ENCODE measurements at places on chromosomes 5 and 9.

DNA sequence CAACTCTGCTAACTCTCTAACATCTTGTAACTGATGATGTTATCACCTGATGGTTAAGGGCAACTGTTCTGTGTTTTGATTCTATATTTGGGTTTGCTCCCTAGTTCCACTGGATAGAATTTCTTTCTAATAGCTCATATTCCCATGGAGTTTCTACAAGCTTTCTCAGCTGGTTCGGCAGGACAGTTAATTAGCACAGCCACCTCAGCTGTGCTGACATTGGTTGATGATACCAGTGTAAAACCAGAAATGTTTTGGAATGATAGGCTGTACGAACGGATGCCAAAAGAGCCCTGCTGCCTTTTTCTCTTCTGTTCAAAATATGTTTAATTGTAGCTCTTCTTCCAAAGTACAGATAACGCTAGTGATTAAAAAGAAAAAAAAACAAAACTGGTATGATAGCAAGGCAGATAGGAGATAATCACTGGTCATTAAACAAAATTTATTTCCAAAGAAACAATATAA, 440.5 kb upstream of the ZNF608 start:
- no peak for DNase-seq

- DNase-seq: no peak
Measured at GRCh38 chr9:38274800-38275199, 117.7 kb upstream of the ALDH1B1 start.

- DNase-seq: no peak
Measured at GRCh38 chr5:145936401-145937131, at the start of gene SH3RF2. SH3RF2 (plus strand) TSS chr5:145936578; CDS start chr5:145937929, 1,351 bp downstream.

DNA sequence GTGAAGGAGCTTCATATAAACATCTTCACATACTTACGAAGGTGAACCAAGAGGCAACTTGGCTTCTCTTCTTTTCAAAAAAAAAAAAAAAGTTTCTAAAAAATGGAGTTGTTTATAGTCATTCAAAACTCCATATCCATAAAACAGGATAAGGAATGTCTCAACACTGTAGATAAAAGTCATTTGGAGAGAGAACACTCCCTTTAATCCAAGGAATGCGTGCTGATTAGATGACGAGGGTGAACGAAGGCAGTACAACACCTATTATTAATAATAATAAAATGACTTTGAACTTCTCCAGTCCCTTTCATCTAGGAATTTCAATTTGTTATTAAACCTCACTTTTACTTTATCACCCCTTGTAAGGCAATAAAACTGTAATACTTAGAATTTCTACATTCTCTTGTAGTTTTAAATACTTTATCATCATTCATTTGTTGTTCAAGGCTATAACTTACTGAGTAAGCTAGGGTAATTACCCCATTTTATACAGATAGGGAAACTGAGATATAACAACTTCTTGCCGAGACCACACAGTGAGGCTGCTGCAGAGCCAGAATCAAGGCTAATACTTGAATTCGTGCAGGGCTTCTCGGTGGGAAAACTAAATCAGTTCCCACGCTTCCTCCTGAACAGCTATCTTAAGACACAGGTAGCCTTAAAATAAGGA, 377.1 kb downstream of the EFNA5 start:
- no peak for DNase-seq

GRCh38 chr5:157961176-157961575, 102.2 kb upstream of the CLINT1 start:
- no peak for DNase-seq

DNA sequence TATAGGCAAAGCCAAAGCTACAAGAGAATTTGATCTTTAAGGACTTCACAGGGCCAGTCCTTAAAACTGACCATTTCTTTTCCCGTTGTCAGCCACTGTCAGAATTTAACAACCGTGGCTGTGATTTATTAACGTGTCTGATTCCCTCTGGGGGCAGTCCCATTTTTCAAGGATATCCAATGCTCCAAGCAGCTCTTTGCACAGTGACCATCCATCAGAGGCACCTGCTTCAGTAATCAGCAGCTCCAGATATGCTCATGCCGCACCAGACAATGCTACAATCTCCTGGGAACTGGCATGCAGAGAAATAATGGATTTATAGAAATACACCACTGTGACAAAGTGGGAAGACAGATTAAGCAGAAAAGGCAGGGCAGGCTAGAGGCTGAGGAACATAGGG, 163.3 kb upstream of the PPP1R2B start:
- DNase-seq: no peak

GRCh38 chr5:175713930-175714329, 56.1 kb downstream of the HRH2 start:
- no peak for DNase-seq
